ENCODE measurements at places on chromosomes 3 and 15.
A peak's percentile ranks its signal among the peaks of the same experiment; 100 is the strongest.

DNA sequence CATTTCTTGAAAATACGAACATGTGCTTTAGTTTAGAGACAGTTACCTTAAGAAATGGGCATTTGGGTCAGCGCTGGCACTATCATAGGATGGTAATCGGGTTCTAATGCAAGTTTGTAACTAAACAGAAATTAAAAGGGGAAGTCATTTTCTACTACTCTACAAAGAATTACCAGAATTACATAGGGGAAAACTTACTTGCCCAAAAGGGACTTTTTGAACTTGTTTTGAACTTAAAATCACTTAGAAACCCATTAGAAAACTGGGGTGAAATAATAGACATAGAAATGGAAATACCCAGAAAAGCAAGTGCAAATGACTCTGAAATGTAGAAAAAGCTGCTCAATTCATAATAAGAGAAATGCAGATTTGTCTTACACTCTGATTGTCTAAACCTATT lies 44.9 kb downstream of the SPATA16 start:
- no peak for DNase-seq
- H3K4me3 ChIP-seq = no peak overlapping the region
- no peaks in the 10 kb centered on the region for H3K27me3 ChIP-seq
- H3K36me3 ChIP-seq = no peaks in the 10 kb centered on the region
- H3K27ac ChIP-seq = no peak overlapping the region

DNA sequence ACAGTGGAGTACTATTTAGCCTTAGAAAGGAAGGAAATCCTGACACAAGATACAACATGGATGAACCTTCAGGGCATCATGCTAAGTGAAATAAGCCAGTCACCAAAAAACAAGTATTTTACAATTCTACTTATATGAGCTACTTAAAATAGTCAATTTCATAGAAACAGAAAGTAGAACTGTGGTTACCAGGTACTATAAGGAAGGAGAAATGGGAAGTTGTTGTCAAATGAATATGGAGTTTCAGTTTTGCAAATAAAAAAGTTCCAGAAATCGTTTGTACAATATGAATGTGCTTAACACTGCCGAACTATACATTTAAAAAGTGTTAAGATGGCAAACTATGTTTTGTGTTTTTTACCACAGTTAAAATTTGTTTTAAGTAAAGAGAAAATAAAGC lies 26.8 kb downstream of the TRANK1 start:
- H3K27me3 ChIP-seq = no peaks in the 10 kb centered on the region
- DNase-seq = no peak
- H3K4me3 ChIP-seq = peak overlapping the region; percentile 21
- no peak overlapping the region for H3K27ac ChIP-seq
- peaks cover 9% of the 10 kb centered on the region for H3K4me1 ChIP-seq

- no peaks in the 10 kb centered on the region for H3K36me3 ChIP-seq
- H3K27me3 ChIP-seq = no peaks in the 10 kb centered on the region
- no peak overlapping the region for H3K27ac ChIP-seq
Observed at GRCh38 chr3:8990266-8991215, 27.3 kb upstream of the RAD18 start.

- H3K36me3 ChIP-seq = no peaks in the 10 kb centered on the region
- H3K4me3 ChIP-seq = no peak overlapping the region
Observed at GRCh38 chr3:135549928-135550494, 415.5 kb upstream of the PPP2R3A start.

DNA sequence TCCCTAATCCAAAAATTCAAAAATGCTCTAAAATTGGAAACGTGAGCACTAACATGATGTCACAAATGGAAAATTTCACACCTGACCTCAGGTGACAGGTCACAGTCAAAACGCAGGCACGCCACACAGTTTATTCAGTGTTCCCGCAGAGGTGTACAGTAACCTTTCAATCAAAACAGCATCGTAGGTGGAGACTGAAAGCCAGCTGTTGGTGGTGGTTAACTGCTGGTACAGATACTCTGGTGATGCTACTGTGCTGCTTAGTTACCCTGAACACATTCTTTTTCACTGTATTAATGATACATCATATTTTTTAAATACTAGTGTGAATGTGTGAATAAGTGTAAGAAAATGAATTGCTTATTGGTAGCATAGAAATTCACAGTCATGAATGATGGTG lies 23.8 kb downstream of the RAB11A start:
- no peak overlapping the region for H3K4me3 ChIP-seq
- no peak for DNase-seq
- no peak overlapping the region for H3K27ac ChIP-seq
- H3K4me1 ChIP-seq = peaks cover 8% of the 10 kb centered on the region
- H3K27me3 ChIP-seq = no peaks in the 10 kb centered on the region
- peaks cover 35% of the 10 kb centered on the region for H3K36me3 ChIP-seq

Data from CD4-positive, CD25-positive, alpha-beta regulatory T cell (primary cell).